LHCN-M2 (cell line): ENCODE measurements at places on chromosomes 13 and 19. TPM values are rescaled to one million over a fixed set of nuclear protein-coding genes. Genes with fewer than 3 reads are reported as not detected.

DNA sequence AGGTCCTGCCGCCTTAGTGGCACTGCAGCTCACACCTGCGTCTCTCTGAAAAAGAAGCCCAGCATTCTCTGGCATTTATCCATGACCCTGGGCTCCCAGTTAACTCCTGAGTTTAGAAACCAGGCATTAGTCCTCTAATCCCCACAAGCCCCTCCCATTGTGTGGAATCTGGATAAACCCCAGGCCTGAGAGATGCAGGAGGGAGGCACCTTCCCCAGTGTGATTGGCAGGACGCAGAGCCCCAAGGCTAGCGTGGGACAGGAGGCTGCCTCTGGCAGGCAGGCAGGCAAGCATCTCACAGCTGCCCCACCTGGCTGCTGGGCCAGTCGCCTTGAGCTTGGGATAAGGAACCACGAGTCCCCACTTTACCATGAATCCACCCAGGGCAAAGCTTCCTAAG lies 11.0 kb upstream of the SERPINE3 start:
- DNase-seq = no peak

- no peak for DNase-seq
Observed at GRCh38 chr19:290372-291005, 714 bp downstream of the PLPP2 start.

GRCh38 chr19:28359431-28360414 lies 853.2 kb downstream of the UQCRFS1 start:
- DNase-seq = no peak

The STK24 gene
- total RNA-seq = 48.6 and 70.7 TPM in 2 replicates

The TEKTIP1 gene
- not detected in 2 replicates for total RNA-seq

- no peak for DNase-seq
Observed at GRCh38 chr13:98221234-98221633, 44.2 kb upstream of the RNF113B start.
